Left hindlimb (tissue), 1 donor: ENCODE measurements at places on chromosomes 6 and 20.

DNA sequence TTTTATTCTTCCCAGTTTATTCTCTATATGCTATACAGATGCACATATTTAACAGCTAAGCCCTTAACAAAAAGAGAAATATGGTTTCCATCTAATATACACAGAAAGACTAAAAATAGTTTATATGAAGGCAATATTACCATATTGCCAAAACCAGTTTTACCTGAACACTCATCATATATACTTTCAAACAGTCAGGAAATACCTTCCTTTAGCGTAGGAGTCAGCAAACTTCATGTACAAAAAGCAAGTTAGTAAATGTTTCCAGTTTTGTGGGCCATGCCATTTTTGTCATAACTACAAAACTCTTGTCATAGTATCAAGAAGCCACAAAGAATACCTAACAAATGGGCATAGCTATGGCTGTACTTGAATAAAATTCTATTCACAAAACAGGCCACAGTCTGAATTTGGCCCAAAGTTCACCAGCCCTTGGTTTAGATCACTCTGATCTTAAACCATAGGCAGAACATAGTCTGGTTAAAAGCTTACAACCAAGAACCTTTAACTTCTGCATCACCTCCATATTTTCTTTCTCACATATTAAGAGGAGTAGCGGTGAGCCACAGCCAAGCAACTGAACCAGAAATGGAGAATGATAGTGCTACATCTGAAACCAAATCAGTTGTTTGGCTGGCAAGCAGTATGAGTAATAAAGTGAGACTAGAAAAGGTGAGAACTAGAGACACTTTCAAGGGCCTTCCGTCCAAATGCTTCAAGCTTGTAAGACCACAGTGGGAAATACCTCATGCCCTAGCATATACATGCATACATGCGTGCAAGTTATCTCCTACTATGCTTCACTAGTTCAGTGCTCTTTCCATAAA lies 116.6 kb downstream of the PTPRK start:
- DNase-seq, result no peak

GRCh38 chr6:55833284-55833683 lies 42.1 kb downstream of the BMP5 start:
- no peak for DNase-seq

DNA sequence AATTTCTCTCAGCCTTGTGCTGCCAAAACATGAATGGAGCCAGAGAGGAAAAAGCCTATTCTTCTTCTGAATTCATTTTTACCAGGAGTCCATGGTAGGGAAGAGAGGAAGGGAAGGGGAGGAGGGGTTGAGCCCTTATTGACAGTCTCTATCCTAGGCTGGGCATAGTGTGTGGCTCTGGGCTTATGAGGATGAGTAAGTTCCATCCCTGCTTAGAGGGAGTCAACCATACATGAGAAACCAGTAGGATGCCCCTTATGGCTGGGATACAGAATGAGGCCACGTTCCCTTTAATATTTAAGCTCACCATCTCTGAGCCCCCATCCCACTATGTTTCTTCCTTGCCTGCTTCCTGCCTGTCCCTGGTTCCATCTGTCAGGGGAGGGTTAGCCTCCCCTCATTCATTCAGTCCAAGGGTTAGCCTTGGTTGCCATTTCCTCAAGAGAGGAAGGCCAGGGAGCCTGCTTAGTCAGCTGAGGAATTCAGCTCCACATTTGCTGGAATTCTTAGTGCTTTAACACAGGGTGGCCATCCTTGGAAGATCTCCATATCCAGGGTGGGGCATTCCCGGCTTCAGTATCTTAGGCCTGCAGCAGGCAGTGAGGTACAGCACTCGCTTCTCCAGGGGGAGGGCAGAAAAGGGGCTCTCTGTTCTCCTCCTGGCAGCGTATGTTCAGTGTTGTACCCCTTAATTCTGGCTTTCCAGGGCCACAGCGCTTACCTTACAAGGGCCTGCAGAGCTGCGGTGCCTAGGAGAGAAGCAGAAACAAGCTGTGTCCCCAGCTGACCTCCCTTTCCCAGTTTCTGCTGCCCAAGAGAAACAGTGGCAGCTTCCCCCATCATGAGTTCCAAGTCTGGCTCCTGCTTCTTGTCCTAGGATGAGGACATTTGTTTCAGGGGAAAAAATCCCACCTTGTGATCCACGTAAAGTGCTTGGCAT lies 12.5 kb downstream of the SIRT5 start:
- DNase-seq, result no peak

DNA sequence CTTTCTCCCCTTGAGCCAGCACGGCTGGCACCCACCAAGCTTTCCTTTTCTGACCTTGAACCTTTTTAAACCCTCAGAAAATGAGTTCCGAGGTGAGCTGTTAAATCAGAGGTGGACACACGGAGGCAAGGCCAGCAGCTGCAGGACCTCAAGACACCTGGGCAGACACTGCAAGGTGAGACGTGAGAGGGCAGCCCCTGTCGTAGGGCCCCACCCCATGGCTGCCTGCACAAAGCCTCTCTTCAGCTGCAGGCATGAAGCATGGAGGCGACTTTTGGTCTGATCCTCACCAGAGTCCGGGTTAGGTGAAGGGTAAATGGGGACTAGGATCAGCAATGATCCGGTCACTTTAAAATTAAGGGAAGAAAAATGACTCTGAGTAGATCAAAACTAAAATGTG lies 25.7 kb downstream of the MYT1 start:
- no peak for DNase-seq

DNA sequence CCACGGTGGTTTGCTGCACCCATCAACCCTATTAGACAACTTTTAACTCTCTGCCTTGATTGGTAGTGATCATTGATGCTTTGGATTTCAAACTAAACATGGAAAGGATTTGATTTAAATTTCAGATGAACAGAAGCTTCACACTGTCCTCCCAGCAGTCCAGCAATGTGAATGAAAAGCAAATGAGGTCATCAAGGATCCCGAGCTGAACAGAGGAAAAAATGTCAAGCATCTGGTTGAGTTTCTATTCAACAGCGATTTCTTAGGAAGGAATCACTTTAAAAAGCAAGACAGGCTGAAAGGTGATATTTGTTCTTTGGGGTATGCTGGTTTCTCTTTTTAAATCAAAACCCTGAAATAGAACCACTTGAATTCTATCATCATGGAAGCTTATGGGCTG lies 10.6 kb upstream of the SAMD3 start:
- DNase-seq, result no peak

- no peak for DNase-seq
These were observed 307.6 kb upstream of the MAP3K7 start for GRCh38 chr6:90894285-90895130.

DNA sequence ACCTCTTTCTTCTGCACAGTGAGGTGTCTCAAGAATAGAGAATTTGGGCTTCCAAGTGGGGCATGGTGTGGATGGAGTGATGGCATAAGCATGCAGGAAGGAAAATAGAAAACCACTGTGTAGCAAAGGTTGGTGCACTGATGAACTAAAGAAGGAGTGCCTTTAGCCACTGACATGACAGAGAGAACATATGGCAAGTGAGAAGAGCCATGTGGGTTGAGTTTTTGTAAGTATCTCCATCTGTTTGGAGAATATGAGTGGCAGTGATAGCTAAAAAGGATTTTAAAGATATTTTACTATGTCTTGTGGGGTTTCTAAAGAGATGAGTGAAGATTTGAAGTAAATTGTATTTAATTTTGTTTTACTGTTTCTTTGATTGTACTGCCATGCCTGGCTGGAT lies 160.5 kb upstream of the GRIK2 start:
- no peak for DNase-seq

DNA sequence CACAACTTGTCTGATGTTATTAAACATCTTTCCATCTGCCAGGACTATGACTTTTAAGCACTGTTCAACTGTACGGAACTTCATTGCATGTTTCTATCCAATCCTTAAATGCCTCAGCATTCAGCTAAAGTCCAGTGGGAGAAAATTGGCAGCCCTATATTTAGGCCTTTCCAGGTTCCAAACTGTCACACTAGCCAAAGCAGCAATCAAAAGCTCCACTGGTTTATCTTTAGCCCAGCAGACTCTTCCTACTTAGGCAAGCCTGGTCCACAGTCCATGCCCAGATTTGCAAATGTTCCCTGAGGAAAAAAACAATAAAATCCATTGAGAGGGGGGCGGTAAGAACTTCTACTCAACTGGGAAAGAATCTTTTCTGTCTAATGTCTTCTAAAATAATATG lies 349.1 kb upstream of the GJE1 start:
- DNase-seq, result peak; percentile 34

GRCh38 chr20:47493963-47494293 lies 7.8 kb upstream of the NCOA3 start:
- DNase-seq, result no peak

- no peak for DNase-seq
These were observed 577 bp downstream of the SASH1 start for GRCh38 chr6:148343047-148343782.

GRCh38 chr6:33738879-33739278 lies 7.8 kb downstream of the IP6K3 start:
- DNase-seq, result no peak

- no peak for DNase-seq
These were observed 598.9 kb downstream of the RFPL4B start for GRCh38 chr6:112946051-112946450.

DNA sequence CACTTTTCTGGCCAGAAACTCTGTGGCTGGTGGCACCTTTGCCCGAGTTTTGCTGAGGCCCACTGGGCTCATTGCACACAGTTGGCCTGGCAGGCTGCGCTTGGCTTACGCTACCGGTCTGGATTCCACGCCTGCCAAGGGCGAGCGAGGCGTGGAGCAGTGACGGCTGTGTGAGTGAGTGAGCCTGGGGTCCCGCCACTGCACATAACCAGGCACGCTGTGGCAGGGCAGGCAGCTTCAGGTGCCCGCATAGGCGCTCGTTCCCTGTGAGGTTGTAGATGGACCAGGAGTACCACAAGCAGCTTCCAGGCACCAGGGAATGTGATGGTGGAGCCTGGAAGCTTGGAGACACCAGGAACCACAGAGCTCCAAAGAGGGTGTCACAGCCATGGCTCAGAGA lies 190.1 kb upstream of the DEFB112 start:
- no peak for DNase-seq

DNA sequence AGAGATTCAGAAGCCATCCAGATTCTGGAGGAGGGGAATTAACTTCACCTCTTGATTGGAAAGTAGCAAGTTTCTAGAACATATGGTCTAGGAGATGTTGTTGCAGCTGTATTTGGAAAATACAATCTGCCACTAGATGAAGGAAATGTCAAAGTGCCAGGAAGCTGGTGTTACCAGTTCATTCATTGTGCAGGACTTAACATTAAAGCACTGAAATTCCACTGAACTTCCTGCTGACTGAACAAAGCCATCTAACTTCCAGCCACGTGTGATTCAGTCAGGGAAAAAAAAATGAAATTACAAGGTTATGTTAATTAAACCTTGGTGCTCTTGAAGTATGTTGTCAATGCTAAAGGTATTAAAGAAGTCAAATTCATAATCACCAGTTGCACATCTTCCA lies 321.5 kb upstream of the SASH1 start:
- no peak for DNase-seq

DNA sequence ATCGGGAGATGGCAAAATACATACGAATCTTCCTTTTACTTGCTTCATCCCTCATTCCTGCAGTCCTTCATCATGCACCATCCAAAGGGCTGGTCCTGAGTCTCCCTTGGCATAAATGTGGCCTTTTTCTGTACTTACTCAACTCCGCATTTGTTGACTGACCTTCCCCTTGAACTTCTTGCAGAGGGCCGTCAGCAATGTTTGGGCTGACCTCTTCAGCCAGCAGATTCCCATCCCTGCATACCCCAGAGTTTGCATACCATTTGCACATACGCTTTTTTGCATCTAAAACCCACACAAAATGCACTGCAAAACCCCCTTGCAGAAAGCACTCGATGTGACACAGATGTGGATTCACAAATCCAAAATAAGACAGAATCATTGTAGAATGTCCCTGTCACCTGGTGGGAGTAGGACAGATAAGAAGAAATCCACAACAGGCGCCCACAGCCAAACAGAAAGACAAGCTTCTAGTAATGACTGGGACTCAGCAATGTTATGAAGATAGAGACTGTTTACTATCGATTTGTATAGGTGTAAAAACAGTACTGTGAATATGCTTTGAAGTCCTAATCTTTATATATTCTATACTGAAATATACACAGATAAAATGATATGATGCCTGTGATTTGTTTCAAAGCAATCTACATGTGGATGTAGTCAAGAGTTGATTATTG lies 45.8 kb downstream of the TBC1D7 start:
- DNase-seq, result no peak

DNA sequence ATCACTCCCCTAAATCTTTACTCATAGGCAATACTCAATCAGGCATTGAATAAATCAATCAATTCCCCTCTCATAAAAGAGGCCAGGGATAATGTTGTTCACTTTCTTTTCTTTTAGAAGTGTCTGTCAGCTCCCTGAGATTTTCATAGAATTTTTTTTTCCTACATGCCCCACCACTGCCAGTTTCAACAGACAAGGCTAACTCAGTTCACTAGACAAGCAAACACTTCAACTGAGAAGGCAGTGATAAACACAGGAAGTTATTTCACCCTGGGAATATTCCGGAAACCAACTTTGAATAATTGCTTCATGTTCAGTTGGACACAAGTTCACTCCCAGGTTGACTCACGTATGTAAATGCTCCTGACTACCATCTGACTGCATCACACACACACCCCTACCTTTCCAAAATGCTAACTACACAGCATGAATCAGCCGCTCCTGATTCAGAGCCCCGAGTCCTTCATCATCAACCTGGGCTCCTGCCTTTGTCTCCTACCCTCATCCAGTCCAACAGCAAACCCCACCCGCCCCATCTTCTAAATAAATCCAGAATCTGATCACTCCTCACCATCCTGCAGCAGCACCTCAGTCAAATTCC lies 143.9 kb downstream of the BCAS1 start:
- peak; percentile 20 for DNase-seq

- no peak for DNase-seq
These were observed 9.6 kb upstream of the NRM start for GRCh38 chr6:30700340-30700739.

- DNase-seq, result no peak
These were observed 32.2 kb downstream of the MRAP2 start for GRCh38 chr6:84065693-84066290.

GRCh38 chr20:48862279-48862678 lies 34.5 kb upstream of the PREX1 start:
- no peak for DNase-seq

DNA sequence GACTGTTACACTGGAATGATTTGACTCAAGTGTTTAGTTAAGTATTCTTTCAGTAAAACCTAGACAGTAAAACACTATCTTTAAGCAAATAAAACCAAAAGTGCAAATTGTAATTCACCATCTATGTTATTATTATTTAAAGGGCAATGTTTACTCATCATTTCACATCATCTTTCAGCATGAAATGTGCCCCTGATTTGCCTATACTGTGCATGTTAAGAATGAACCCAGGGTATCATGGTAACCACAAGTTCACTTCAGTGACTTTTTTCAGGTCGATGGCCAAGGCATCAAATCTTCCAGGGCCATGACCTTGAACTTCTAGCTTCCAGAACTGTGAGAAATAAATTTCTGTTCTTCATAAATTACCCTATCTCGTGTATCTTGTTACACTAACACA lies 2.1 kb upstream of the HLA-DOB start:
- no peak for DNase-seq

GRCh38 chr6:52116605-52116948 lies 29.2 kb upstream of the PKHD1 start:
- DNase-seq, result no peak

GRCh38 chr6:13354331-13355042 lies 26.1 kb upstream of the TBC1D7 start:
- no peak for DNase-seq
